Muscle of leg (tissue), 16 donors: ENCODE measurements at places on chromosomes 1 and 21. TPM values are rescaled to one million over a fixed set of nuclear protein-coding genes. Genes with fewer than 3 reads are reported as not detected.
A peak's percentile ranks its signal among the peaks of the same experiment; 100 is the strongest.

DNA sequence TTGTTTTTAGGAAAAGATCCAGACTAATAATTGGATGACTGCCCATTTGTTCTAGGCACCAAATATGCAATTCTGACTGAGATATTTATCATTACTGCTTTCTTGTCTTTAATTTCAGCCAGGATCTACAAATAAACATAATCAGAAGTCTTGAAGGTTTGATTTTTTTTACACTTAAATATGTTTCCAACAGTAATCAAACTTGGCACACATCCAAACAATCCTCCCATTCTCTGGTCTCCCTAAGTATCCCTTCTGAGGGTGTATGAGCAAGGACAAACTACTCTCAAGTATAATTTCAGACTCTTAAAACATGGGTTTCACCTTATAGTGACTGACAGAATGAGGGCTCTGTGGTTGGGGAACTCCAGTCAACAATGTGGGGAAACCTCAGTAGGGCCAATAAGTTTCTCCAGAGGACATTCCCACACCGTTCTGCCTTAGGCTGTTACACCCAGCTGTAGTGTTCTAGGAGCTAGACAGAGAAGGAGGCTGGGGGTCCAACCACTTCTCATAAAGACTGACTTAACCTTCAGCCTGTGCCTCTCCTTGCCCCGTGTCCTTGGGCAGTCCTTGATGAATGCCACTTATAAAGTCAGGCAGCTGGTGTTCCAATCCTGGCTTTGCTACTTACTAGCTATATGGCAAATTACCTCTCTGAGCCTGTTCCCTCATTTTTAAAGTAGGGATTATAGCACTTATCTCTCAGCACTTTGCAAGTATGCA lies 1.5 kb upstream of the PALMD start:
- no peak for DNase-seq

- peak; percentile 89 for DNase-seq
Measured at GRCh38 chr1:8879922-8880676, 1.6 kb upstream of the ENO1 start.

DNA sequence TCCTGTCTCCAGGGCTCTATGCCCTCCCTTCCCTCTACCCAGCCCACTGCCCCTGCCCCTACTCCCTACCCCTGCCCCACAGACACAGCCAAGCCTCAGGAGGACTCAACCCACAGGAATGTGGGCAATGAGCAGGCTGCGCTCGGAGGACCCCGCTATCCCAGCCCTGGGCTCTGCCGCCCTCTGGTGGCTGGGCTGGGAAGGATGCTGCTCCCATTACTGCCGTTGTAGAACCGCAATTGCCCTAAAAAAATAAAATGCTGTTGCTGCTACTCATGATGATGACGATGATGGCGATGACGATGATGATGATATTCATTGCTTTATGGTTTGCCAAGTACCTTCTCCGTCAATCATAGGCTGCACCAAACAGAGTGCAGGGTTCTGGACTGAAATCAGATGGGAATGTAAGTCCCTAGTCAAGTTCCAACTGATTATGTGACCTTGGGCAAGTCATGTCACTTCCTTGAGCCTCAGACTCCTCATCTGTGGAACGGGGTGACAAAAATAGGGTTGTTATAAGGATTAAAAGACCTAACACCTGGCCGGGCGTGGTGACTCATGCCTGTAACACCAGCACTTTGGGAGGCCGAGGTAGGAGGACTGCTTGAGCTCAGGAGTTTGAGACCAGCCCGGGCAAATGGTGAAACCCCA lies 24.6 kb downstream of the ARHGEF19 start:
- DNase-seq, result peak; percentile 77

The SLC6A9 gene
- total RNA-seq, result 1.6 TPM

- DNase-seq, result peak; percentile 83
Measured at GRCh38 chr1:94927405-94928175, 680 bp upstream of the CNN3 start.

DNA sequence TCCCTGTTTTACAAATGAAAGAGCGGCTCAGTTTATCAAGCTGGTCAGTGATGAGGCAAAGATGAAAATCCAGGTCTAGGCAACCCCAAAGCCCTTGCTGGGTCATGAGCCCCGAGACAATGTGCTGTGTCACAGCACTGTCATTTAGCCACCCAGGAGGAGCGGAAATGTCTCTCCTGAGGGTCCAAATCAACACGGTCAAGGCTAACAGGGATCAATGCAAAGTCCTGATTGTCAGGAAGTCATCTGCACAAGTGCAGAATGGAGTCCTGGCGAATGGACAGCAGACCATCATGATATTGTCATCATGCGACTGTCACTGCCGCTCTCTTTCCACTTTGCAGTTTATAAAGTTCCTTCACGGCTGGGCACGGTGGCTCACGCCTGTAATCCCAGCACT lies 30.2 kb downstream of the NCMAP start:
- DNase-seq, result no peak

DNA sequence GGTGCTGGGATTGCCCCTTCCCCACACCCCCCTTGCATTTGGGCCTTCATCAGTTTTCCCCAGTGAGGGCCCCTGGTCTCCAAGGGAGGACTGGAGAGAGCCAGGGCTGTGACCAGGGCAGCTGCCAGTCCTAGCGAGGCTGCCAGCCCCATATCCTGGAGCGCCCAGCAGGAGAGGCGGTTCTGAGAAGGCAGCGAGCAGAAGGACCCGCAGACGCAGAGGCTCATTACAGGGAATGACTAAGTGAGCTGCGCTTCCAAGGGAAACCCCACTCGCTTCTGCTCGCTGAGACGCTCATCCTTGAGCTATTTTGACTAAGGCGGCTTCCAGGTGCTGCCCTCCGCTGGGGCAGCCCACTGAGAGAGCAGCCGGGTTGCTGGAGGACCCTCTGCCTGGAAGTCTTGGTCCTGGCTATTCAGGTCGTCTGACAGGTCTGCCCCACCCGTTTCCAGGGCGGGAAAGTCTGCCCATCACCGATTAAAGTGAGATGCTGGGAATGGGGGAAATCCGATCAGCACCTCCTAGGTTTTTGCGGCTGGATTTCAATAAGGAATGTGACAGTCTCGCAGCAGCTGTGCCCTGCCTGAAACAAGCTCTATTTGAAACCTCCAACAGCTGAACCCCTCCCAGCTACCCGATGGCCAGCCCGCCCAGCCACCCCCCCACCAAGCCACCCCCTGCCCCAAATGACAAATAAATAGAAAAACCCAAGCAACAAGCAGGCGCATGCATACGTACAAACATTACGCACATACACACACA lies 2.8 kb downstream of the KCNN3 start:
- DNase-seq, result peak; percentile 63

DNA sequence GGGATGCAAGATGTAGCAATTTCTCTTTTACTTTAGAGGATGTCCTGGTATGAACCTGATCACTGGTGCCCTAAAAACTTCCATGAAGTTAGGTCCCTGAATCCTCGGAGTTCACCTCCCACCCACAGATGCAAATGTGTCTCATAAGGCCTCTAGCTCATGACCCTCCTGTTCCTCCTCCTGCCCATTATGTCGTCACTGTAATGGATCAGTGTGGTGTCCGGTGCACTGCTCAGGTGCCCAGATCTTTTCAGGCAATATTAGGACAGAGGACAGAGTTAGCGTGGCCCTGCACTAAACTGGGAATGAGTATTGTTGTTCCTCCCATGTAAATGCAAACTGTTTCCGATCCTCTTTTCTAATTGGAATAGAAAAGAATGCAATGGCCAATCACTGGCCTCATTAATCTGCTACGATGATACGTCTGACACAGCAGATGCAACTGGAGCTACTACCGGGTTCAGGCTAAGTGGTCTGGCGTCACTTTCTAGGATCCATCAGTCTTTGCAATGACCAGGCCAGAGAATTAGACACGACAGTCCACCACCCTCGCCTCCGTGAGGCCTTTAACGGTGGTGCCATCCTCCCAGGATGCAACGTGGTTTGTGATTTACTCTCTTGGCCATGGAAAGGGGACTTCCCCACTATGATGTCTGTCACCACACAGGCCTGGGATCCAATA lies 3.4 kb upstream of the COL6A2 start:
- DNase-seq, result no peak

GRCh38 chr1:204477036-204477740 lies 17.4 kb downstream of the PIK3C2B start:
- DNase-seq, result no peak

- peak; percentile 43 for DNase-seq
Measured at GRCh38 chr1:179955287-179955680, 674 bp downstream of the CEP350 start.

GRCh38 chr1:204225841-204226735 lies 12.3 kb upstream of the GOLT1A start:
- DNase-seq, result no peak

GRCh38 chr1:50268049-50268448 lies 155.2 kb downstream of the DMRTA2 start:
- peak; percentile 5 for DNase-seq

DNA sequence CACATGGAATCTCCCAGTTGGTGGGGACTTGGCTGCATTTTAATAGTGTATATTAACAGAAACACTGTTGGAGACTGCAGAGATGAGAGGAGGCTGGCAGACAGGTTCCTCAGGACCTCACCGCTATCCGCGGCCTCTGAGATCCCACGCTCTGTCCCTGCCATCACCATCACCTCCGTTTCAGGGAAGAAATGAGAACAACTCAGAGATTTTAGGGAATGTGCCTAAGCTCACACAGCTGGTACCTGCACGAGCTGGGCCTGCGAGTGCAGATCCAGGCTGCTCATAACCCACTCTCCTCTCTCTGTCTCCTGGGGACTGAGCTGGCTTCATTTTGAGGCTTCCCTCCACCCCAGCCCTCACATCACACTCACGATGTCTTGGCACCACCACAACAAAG lies 62.0 kb downstream of the UMODL1 start:
- DNase-seq, result no peak

The FTCD gene
- total RNA-seq, result 0.66 TPM

The BTBD8 gene
- 3.6 TPM for total RNA-seq

DNA sequence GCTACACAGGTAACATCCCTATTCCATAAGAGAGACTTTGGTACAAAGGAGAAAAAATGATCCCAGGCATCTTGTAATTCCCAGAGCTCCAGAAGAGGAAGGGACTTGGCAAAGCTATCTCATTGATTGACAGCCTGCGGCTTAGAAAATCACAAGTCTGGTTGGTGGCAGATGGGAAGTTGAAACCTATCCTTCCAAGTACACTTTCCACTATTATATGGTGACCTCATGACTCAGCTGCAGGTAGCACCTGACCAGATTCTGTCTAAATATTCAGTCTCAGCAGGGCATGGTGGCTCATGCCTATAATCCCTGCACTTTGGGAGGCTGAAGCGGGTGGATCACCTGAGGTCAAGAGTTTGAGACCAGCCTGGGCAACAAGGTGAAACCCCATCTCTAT lies 89.9 kb downstream of the TIAM1 start:
- no peak for DNase-seq

GRCh38 chr1:48530727-48531351 lies 58.8 kb upstream of the SPATA6 start:
- peak; percentile 44 for DNase-seq

The TNFRSF1B gene
- total RNA-seq, result 8.8 TPM

DNA sequence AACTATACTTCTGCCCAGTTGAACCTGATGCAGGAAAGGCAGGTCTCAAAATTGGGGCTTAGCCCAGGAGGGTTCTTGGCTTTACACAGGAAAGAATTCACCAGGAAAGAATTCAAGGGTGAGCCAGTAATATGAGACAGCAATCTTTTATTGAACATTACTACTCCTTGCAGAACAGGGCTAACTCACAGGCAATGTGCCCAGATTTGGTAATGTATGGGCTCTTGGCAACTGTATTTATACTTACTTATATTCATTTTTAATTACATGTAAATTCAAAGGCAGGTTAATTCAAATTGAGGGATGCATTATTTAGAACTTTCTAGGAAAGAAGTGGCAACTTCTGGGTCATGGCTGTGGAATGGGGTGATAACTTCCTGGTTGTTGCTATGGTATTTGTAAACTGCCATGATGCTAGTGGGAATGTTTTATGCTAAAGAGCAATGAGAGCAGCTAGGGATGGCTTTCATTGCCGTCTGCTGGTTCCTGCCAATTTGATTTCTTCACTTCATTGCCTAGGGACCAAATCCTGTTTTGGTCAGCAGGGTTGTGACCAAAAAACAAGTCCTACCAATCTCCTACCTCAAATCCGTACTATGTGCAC lies 107.5 kb downstream of the CHRM3 start:
- DNase-seq, result peak; percentile 38

GRCh38 chr1:177937931-177938330 lies 31.9 kb downstream of the SEC16B start:
- no peak for DNase-seq

DNA sequence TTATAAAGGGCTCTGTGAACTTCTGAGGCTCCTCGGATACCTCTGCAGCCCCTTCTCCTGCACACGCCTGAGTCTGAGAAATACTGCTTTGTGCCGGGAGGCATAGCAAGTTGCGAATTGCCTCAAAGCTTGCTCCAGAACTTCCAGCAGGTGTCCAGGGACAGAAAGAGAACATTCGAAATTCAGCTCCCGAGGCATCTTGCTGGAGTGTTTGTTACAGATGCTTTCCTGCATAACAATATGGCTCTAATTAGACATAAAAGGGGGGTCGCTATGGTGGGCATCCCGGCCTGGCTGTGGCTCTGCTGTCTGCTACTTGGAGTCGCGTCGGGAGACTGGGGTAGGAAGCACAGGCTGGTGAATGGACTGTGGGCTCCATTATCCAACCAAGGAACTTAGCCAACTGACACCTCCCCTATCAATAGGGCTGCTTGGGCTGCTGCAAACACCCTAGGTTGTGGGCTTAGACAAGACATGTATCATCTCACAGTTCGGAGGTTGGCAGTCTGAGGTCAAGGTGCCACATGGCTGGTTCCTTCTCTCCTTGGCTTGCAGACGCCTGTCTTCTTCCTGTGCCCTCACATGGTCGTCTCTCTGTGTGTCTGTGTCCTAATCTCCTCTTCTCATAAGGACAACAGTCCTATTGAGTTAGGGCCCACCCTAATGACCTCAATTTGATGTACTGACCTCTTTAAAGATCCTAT lies 607.0 kb downstream of the NPHP4 start:
- no peak for DNase-seq

- no peak for DNase-seq
Measured at GRCh38 chr1:151570819-151571218, 30.7 kb downstream of the TUFT1 start.
